ENCODE measurements at places on chromosomes 12 and 14. TPM values are rescaled to one million over a fixed set of nuclear protein-coding genes. Genes with fewer than 3 reads are reported as not detected.

- H3K36me3 ChIP-seq, result no peaks in the 10 kb centered on the region
- DNase-seq, result no peak
- no peaks in the 10 kb centered on the region for H3K27me3 ChIP-seq
Observed at GRCh38 chr12:3667485-3667884, 85.4 kb downstream of the CRACR2A start.

- H3K4me1 ChIP-seq, result no peaks in the 10 kb centered on the region
- no peak overlapping the region for H3K27ac ChIP-seq
- H3K27me3 ChIP-seq, result no peaks in the 10 kb centered on the region
- no peak overlapping the region for H3K4me3 ChIP-seq
Observed at GRCh38 chr14:34770901-34771300, 56.5 kb upstream of the CFL2 start.

DNA sequence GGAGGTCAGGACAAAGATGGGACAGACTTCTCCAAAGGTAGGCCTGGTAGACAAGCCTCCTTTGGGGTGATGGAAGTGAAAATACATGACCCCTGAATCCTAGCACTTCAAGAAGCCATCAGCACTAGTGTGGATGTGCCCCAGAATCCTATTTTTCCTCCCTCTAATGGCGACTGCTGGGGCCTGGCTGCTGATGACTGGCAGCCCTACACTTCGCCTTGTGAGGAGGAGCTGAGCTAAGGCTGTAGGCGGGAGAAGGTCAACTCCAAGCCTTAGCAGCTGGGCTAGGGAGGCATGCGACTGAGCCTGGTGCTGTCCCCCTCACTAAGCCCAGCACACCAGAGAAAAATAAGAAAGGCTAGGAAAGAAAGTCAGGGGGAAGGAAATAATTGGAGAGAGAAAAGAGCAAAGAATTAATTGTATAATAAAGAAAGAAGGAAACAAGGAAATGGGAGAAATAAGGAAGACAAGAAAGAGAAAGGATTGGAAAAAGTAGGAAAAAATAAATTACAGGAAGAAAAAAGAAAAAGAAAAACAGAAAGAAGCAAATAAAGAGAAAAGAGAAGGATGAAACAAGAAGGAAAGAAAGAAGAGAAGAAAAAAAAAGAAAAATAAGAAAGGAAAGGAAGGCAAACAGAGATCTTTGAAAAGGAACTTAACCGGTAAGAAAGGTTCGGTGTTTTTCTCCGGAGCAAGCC is 4.7 kb upstream of the HOXC10 start:
- H3K4me1 ChIP-seq, result peaks cover 8% of the 10 kb centered on the region
- peaks cover 76% of the 10 kb centered on the region for H3K27me3 ChIP-seq
- H3K4me3 ChIP-seq, result no peak overlapping the region
- no peak for DNase-seq
- H3K36me3 ChIP-seq, result peaks cover 16% of the 10 kb centered on the region

The AVPR1A gene
- total RNA-seq, result 0.98 TPM

The MAP3K9 gene
- total RNA-seq, result 23.3 TPM

The KLRF1 gene
- total RNA-seq, result not detected

The ENDOU gene
- total RNA-seq, result 0.42 TPM

The NPAS3 gene
- total RNA-seq, result not detected

The SSTR1 gene
- total RNA-seq, result 0.24 TPM

The NPFF gene
- total RNA-seq, result not detected

DNA sequence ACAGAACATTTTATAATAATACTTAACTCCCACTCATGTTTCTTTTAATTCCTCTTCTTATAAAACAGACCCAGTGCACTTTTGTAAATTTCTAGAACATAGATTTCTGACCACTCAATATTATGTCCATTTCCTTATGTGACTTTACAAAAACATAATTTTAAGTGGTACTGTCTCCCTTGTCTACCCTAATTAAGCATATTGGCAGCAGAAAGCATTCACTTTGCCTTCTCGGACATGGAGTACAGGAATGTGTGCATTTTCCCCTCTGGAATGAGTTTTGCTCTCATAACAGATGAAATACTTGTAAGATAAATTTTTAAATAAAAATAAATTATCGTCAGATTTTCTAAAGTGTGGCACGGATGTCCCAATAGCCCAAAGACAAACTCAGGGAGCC is 129.5 kb upstream of the MDM1 start:
- H3K4me3 ChIP-seq, result no peak overlapping the region
- no peaks in the 10 kb centered on the region for H3K36me3 ChIP-seq
- no peak overlapping the region for H3K27ac ChIP-seq
- DNase-seq, result no peak
- H3K27me3 ChIP-seq, result no peaks in the 10 kb centered on the region

DNA sequence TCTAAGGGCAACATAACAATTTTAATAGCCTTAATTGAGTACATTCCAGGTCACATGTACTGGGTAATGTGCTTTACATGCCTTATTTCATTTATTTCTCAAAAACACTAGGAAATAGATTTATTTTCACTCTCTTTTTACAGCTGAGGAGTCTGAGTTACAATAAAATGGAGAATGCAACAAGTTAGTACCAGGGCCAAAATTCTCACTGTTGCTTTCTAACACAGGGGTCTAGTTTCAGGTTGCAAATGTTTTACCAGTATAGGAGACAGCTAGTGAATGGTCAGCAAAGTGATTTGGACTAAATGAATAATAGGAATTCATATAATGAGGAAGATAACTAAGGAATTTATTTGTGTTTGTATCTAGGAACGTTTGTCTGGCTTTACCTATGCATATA is 137.3 kb downstream of the RASSF9 start:
- DNase-seq, result no peak
- no peak overlapping the region for H3K4me3 ChIP-seq
- no peak overlapping the region for H3K27ac ChIP-seq
- H3K27me3 ChIP-seq, result no peaks in the 10 kb centered on the region
- peaks cover 23% of the 10 kb centered on the region for H3K4me1 ChIP-seq

DNA sequence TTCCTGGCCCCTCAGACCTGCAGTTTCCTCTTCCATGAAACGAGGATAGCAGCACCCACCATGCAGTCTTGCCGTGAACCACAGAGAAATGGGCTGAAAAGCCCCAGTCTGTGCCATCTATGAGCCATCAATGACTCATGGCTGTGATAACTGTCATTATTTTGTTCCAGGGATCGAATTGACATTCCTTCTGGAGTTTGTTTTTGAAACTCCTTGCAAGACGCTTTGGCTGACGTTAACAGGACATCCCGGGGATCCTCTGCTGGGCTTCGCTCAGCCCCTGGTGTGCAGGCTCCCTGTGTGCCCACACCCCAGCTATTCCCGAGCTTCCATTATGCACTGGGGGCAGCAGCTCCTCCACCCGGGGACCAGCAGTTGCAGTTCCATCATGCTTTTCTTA is 33.8 kb downstream of the MMAB start:
- no peaks in the 10 kb centered on the region for H3K4me1 ChIP-seq
- no peak overlapping the region for H3K27ac ChIP-seq
- no peak overlapping the region for H3K4me3 ChIP-seq
- no peak for DNase-seq
- H3K36me3 ChIP-seq, result no peaks in the 10 kb centered on the region
- H3K27me3 ChIP-seq, result no peaks in the 10 kb centered on the region

Data from Calu3 (cell line).